Stimulated activated CD8-positive, alpha-beta memory T cell treated with anti-CD3 and anti-CD28 coated beads, Interleukin-2, amount 100 ng/mL, for 48 hours (primary cell): ENCODE measurements at places on chromosomes 4 and X.

- DNase-seq, result no peak
Measured at GRCh38 chr4:77044461-77045150, 31.2 kb downstream of the CCNI start.

DNA sequence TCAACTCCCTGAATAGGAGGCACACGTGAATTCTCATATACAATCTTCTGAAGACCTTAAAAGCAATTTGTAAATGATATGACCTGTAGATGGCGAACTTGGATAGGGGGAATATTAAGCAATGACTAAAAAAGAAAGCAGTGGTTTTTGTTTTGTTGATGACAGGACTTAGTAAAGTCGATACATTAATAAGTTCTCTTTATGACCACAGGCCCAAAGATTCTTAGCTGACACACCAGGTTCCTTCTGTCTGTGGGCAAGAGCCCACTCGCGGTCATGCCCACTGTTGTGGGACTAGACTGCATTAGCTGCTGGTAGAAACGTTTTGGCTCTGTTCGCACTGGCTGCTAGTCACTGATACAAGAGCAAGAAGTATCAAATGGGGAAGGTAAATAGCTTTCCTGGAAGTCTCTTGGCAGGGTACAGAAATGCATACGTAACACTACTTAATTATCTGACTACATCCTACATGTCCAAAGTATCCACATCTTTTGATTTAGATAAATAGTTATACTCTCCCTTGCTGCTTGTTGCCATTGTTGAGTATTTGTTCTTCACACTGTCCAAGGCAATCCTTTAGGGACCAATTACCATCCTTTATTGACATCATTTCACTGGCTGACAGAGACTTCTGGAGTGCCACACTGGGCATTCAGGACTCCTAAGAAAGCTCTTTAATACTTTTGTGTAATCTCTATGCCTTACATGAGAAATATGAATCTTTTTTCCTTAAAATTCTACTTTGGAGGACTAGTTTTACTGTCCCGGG, 31.0 kb downstream of the ALPK1 start:
- DNase-seq, result no peak

DNA sequence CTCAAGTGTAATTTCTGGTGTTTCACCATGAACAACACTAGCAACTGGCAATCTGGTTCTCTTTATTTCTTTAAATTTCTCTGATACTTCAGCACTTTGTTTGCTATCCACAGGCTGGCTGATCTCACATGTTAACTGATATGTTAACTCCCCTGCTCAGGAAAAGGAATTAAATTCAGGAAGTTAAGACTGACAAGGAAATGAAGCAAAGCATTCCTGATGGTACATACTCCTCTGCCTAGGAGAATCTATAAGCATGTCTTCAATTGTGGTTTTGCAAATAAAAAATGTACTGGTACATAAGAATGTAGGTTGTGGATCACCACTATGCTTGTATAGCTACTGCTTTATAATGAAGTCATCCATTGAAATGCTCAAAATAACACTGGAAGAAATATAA, 1119.2 kb upstream of the INTU start:
- no peak for DNase-seq

DNA sequence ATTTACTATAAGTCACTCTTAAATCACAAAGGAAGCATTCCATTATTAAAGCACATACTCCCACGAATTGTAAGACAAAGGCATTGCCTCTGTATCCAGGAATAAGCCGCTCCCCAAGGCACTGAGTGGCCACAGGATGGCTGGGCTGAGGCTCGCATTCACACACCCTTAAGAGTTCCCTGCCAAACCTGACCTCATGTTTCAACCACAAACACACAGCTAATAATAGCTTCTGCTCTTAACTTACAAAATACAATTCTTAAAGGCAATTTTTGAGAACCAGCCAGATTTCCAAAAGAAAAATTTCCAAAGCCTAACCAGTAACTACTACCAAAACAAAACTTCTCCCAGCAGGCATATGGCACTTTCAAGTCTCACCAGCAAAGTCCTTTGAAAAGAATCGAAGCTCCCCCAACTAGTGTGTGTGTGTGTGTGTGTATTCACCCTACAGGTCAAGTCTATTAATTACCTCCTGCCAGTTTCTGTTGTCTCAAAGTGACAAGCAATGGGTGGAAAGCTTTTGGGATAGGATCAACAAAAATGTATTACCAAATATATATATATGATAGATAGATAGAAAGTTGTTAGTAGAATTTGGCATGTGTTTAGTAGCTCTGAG, 36.0 kb downstream of the ARHGAP6 start:
- DNase-seq, result no peak

GRCh38 chr4:6341696-6342095, 72.0 kb downstream of the WFS1 start:
- DNase-seq, result no peak
